ENCODE measurements at places on chromosomes 13 and 19.

DNA sequence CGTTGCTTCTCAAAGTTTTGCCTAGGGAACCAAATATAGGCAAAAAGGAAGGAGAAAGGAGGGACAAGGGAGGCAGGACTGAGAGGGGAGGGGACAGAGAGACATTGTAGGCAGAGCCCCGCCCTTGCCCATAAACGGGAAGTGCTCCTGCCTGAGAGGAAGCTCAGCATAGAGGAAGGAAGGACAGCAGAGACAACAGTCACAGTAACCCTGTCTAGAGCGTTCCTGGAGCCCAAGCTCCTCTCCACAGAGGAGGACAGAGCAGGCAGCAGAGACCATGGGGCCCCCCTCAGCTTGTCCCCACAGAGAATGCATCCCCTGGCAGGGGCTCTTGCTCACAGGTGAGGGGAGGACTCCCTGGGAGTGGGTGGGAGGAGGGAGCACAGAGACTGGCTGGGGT is at the start of gene CEACAM21:
Gene CEACAM21 (plus strand): TSS at position 169 of the 400 bp plus-strand sequence. CDS start 109 bp downstream, at position 278.
- DNase-seq, result peak; percentile 36

DNA sequence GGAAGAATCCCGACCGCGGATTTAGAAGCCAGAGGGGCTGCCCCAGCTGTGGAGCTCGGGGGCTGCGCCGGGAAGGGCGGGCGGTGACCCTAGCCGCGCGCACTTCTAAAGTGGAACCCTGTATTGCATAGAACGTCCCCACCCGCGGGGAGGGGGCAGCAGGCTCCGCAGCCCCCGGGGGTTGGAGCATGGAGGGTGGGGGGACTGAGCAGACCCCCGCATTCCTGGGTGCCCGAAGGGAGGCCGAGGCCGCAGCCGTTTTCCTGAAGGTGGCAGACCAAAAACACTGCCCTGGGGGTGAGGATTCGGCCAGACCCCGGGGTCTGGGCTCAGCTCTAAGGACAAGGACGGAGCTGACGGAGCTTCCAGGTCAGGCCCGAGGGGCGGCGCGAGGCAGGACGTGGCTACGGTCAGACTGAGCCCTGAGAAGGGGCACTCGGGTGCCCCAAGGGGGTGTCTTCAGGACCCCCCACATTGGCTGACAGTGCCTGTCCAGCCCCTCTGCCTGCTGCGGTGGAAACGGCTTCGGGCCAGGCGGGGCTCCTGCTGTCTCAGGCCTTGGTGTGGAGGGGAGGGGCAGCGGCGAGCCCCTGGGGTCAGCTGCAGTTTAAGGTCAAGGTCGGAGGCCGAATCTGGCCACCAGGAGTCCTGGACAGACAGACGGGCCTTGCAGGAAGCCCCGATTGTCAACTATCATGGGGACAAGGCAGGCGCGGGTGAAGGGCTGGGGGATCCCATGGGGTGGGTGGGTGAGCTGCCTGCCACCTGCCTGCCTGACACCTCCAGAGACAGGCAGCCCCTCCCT is 12.6 kb downstream of the MKNK2 start:
- no peak for DNase-seq

- DNase-seq, result no peak
Measured at GRCh38 chr13:93108111-93108601, 118.5 kb upstream of the GPC6 start.

DNA sequence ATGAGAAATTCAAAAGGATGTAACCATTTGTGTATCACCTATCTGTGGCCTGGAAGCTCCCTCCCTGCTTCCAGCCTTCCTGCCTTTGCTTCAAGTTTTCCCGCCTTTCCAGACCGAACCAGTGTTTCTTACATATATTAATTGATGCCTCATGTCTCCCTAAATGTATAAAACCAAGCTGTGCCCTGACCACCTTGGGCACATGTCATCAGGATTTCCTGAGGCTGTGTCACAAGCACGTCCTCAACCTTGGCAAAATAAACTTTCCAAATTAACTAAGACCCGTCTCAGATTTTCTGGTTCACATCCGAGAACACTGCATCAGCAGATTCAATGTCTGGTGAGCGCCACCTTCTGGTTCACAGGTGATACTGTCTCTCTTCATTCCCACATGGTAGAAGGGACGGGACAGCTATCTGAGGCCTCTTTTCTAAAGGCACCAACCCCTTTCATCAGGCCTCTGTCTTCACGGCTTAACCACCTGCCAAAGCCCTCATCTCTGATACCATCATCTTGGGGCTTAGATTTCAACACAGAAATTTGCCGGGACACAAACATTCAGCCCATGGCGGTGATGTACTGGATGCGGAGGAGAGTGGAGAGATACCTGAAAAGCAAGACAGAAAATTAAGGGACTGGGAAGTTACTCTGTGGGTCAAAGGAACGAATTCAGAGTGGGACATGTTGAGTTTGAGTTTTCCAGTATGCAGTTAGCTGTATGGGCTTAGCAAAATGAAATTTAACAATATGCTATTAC is 58.7 kb upstream of the PABPC3 start:
- no peak for DNase-seq

GRCh38 chr19:13152356-13152973 is 2.3 kb downstream of the IER2 start:
- no peak for DNase-seq

DNA sequence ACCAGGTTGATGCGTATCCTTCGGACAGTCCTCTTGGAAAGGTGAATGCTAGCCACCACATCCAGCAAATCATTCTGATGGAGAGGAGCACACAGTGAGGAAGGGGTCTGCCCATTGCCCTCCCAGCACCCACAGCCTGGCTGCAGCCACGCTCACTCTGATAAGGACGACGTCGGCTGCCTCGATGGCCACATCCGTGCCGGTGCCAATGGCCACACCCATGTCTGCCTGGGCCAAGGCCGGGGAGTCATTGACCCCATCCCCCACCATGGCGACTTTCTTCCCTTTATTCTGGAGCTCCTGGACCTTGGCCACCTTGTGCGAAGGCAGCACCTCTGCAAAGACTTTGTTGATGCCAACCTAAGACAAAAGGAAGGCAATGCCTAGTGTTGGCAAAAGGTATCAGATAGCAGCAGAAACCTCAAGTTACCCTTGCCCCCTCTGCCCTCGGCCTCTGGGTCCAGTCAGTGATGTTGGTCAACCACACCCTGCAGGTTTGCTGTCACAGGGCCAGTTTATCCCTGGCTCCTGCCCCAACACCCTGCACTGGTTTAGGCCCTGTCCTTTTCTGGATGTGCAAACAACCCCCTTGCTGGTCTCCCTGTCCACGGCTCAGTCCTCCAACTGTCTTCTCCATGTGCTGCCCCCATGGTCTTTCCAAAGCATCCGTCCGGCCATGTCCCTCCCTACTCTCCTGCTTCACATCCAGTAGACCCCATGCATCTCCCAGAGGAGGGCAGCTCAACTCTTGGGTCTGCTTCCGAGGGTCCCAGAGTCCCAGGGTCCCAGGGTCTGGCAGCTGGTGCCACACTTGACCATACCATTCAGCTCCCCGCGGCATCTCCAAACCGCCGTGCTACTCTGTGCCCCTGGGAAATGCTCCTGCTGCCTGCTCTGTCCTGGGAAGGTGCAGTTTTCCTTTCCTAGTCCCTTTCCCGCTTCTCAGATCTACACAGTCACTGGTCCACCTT is 73.6 kb downstream of the ATP7B start:
- DNase-seq, result no peak

- DNase-seq, result no peak
Measured at GRCh38 chr19:20315543-20315942, 148.5 kb downstream of the ZNF486 start.
